ENCODE measurements at places on chromosomes 4 and X.

DNA sequence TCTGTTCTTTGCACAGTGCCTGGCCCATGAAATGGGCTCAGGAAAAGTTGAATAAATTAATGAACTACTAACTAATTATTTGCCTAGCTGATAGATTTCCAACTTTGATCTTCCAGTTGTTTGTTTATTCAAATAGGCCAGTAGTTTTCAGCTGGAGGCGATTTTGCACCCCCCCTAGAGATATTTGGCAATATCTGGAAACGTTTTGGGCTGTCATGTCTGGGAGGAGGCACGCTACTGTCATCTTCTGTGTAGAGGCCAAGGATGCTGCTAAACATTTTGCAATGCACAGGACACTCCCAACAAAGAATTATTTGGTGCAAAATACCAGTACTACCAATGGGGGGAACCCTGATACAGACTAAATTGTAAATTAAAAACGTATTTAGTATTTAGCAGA lies 81.9 kb downstream of the VCX2 start:
- DNase-seq: no peak

DNA sequence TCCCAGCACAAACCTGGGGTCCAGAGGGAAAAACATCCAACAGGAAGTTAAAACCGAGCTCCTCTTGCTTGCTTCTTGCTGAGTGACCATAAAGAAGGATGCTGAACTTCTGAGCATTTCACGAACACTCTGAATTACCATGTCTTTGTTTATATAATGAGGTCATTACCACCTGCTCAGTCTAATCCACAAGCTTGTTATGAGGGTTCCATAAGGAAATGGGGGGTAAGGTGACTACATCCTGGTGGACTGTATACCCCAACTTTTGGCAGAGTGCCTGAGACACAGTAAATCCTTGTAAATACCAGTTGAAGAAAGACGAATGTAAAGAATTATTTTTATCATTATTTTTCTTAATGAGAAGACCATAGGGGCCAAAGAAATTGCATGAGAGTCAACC lies 16.8 kb downstream of the CCDC149 start:
- DNase-seq: no peak

DNA sequence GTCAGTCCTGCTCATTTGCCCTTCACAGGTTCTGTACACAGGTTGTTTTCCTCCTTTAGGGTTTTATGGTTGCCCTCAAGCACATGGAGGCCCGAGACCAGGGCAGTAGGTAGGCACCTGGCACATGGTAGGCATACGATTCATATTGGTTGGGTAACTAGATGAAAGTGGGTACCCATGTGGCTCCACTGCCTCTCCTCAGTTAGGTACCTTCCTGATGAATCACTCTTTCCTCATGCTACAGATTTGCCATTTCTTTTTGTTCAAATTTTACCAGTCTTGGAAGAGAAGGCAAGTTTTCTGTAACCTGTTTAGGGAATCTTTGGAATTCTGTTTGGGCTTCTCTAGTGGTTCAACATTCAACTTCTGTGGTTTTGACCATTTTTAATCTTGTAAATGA lies 121.3 kb downstream of the FHIP1A start:
- no peak for DNase-seq

DNA sequence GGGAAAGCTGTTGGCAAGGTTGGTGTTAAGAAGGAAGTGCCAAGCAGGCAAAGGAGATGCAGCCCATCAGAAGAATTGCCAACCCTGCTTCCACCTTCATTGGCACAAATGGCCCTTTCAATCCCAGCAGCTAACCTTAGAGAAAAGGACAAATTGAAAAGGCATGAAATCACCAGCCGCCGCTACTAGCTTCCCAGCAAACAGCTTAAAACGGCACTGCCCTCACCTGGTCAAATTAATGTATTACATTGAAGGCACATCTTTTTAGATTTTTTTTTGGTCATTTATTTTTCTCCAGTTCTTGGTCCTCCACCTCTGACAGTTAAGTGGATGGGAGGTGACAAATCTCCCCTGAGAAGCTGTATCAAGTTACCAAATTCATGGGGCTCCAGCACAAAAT lies 51.0 kb upstream of the NHSL2 start:
- DNase-seq: peak; percentile 13

GRCh38 chr4:40719008-40719623 lies 30.6 kb upstream of the NSUN7 start:
- no peak for DNase-seq

DNA sequence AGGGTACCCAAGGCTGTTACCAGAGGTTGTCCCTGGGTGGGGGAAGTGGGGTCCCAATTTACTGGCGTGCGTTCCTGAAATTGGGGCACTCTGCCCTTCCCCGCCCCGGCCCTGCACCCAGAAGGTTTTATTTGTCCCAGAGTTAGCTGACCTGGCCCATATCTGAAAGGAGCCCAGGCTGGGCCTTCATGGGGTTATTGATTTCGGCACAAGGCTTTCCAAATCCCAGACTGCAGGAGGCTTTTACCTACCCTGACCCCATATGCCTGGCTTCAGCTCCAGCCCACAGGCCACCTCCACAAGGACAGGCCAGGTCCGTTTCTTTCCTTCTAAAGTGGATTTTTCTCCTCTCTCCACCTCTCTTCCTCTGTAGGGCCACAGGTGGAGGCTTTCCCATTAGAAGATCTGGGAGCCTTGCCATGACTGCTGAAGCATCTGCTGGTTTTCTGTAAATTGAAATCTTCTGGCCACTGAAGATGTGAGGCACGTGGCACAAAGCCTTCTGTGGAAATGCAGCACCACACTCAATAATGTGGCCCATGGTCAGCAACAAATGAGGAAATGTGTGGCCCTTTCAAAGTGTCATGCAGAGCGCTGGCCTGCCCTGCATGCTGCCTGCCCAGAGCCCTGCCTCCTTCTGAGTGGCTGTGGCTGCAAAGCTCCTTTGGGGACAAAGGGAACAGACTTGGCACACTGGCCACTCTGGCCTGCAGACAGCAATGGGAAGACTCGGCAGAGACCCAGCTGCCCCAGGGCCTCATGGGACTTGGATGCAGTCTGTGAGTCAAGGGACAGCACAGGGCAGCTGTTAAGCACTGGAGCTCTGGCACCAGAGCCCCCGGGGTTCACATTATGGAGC lies 43.1 kb upstream of the MTM1 start:
- no peak for DNase-seq

- DNase-seq: no peak
Observed at GRCh38 chr4:109722357-109722756, 7.5 kb downstream of the PLA2G12A start.

DNA sequence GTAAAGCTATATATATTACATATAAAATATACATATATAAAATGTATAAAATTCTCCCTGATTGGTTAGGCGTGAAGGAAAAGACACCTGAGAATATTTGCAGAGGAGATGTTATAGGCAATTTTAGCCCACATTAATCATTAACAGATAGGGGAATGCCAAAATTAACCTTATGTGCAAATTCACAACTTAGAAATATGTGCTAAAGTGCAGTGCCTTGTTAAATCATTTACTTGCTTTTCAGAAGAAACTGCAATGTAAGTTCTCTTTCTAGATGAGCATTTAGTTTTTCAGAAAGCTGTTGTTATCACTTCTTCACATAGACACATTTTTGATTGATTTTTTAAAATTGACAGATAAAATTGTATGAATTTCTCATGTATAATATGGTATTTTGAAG lies 5.6 kb downstream of the TASL start:
- DNase-seq: no peak

DNA sequence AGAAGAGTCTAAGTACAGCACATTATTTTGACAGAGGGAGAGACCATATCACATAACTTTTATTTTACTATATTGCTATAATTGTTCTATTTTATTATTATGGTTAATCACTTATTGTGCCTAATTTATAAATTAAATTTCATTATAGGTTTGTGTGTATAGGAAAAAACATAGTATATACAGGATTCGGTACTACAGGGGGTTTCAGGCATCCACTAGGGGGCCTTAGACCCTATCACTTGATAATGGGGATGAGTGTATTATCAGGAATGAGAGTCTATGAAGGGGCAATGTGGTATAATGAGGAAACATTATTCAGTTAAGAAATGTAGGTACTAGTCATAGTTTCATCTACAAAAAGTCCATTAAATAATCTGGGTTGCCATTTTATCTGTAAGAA lies 833.1 kb downstream of the C4orf33 start:
- DNase-seq: peak; percentile 4

DNA sequence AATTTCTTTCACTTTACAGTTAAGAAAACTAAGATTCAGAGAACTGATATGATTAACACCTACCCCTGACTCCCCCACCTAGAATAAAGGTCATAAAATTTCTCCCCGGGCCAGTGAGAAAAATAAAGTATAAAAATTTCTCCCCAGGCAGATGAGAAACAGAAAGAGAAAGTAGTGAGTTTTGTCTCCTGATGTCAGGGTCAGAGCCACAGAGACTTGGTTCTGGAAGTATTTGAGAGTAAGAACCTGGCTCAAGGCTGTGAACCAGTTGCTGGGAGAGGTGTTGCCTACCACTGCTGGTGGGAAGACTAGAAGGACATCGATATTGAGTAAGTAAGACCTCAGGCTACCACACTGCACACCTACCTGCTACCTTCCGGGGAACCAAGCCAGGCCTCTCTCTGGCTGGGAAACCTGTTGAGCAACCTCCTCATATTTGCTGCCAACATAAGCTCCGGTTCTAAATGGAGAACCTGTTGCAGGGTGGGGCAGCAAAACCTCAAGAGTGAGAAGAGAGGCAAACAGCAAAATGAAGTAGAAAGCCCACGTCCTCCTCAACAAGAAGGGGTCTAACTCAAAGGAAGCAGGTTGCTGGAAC lies 104.2 kb upstream of the PUDP start:
- no peak for DNase-seq

DNA sequence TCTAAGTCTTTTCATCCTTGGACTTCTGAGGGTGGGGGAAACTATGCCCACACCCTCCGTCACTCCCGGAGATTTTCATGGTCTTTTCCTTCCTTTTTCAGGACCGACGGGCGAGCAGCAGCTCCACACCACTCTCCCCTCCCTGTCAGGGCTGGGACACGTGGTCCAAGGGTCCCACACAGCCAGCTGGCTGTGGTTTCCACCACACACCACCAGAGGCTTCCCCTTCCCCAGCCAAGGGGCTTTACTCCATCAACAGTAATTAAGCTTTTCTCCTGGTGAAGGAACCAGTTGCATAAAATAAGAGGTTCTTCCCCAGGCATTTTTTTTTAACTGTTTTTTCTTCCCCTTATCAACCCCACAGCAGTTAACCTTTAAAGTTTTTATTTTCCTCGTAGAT lies 453.9 kb downstream of the GPAT3 start:
- DNase-seq: no peak

- peak; percentile 1 for DNase-seq
Observed at GRCh38 chr4:36053930-36054329, 190.4 kb downstream of the ARAP2 start.

- DNase-seq: no peak
Observed at GRCh38 chr4:113094802-113095201, 45.3 kb downstream of the ANK2 start.

DNA sequence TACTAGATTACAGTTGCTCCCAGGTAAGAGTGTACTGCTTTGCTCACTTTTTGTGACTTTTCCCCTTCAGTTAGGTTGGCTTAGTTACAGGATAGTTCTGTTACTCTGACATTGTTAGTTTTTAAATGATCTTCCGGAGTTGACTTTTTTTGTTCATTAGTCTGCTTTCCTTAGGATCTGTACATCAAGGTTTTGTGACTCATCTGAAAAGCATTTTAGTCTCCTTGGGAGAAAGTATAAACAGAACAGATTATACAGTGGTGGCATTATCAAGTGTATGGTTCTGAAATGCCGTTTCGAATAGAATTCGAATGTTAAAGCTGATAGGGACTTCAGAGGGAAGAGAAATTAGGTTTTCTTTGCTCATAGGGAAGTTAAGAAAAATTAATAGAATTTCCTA lies 63.3 kb downstream of the USP9X start:
- peak; percentile 88 for DNase-seq

DNA sequence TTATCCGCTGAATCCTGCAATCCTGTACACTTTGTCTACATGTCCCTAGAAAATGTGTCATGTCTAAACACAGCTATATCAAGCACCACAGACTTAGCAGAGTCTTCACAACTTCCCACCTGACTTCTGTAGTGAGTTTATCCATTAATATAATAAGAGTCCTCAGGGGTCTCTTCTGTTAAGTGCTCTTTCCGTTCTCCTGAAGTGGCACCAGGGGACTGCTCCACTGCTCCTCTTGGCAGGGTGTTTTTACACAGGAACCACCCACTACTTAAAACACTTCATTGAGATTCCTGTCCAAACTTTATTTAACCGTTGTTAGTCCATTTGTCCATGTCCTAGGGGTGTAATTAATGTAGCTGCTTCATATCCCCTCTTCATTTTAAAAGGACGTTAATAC lies 1000.4 kb downstream of the STPG2 start:
- DNase-seq: no peak

DNA sequence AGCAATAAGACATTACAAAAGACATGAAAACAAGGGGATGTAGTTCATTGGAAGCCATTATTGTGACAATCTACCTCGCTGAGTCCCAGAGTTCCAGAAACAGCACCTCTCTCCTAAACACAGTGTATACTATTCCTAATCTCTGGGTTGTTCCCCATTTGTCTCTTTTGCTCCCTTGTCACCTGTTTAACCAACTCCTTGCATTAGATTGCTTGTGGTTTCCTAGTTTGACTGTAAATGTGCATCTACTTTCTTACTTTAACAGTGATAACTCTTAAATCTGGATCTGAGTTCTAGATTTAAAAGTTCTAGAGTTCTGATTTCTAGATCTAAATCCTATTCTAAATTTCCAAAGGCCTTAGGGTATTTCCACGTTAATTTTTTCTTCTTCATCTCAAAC lies 71.6 kb upstream of the TET2 start:
- DNase-seq: no peak

GRCh38 chr4:134740290-134740689 lies 538.7 kb upstream of the PABPC4L start:
- DNase-seq: no peak

GRCh38 chrX:19629541-19629940 lies 114.2 kb upstream of the MAP3K15 start:
- no peak for DNase-seq

DNA sequence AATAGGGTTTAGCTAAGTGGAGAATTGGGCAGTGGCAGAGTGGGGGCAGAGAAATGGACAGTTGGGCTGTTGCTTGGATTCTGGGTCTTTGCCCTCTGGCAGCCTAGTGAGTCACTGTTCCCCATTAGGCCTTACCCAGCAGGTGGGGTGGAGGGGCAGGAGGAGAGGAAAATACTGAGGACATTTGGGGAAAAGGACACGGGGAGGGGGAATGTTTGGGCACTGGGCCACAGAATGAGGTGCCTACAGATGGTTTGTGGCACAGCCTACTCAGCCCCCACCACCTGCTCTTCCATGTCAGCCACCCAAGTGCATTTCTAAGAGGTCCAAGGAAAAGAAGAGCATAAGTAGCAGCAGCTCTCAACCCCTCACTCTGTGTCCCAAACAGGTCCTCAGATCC lies 13.0 kb downstream of the SLC16A2 start:
- DNase-seq: no peak

DNA sequence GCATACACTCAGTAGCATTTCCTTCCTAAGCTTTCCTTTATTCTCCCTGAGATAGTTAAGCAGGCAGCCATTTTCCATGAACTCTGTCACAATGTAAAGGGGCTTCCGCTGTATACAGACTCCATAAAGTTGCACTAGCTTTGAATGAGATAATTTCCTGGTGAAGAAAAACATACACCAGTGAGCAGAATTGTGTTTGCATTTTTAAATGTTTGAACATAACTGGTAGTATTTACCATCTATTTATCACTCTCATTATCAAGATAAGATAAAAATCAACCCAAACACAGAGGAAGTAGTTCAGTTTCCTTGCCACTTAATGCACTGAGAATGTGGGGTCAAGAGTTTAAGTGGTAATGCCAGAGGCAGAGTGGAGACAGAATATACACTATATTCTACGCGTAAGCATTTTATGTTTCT lies 54.1 kb downstream of the TXK start:
- DNase-seq: peak; percentile 57
